ENCODE measurements at places on chromosomes 3 and 15.

GRCh38 chr15:39747326-39747725 lies 35.3 kb downstream of the FSIP1 start:
- DNase-seq = no peak

- no peak for DNase-seq
These were observed 68.6 kb downstream of the ZNF621 start for GRCh38 chr3:40593351-40593750.

DNA sequence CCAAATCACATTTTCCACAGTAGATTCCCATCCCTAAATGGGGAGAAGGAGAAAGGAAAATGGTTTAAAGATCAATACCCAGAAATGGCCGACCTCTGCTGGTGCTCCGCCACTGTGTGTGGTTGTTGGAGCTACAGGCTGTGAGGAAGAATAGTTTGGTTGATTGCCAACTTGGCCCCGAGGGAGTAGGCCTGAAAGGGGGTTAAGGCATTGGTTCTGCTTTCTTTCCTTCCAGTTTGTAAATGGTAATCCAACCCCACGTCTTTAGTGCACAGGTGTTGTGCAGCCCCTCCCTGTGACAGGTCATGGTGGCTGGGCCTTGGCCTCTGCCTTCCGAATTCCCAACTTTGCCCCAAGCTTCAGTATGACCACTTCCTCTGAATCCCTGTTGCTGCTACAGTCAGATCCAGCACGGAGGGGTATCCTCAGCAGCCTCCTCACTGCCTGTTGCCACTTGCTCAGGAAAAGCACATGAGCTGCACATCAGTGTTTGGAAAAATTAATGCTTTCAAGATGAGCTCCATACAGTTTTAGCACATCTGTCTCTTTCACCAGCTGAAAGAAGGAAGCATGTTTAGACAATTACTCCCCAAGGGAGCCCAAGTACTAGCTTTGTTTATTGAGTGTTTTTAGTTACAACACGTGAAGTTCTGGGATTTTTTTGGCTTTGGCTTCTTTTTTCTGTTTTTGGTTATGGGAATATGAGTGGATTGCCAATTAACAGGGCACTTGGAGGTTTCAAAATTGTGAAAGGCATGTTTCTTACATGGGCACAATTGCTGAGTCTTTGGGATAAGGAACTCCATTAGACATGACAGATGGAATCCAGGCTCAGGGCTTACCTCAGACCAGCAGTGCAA lies 92.3 kb upstream of the ROPN1 start:
- DNase-seq = no peak

- no peak for DNase-seq
These were observed 184.1 kb downstream of the ZIC4 start for GRCh38 chr3:147222291-147222690.

- no peak for DNase-seq
These were observed 803 bp upstream of the B3GNT5 start for GRCh38 chr3:183252118-183252782.

DNA sequence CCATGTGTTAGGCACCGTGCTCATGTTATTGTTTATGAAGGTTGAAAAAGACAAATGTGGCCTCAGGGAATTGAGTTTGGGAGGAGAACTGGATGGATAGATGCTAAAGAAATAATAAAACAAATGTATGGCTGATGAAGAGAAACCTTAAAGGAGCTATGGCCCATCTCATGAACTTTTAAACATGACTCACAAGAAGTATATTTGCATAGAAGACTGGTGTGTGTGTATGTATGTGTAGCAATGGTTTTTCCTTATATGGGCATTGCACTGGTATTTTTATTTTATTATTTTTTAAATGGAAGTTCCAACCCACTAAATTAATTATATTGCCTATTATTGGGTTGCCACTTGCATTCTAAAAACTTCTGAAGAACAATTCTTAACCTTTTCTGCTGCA lies 31.1 kb downstream of the CACNA2D3 start:
- DNase-seq = no peak

DNA sequence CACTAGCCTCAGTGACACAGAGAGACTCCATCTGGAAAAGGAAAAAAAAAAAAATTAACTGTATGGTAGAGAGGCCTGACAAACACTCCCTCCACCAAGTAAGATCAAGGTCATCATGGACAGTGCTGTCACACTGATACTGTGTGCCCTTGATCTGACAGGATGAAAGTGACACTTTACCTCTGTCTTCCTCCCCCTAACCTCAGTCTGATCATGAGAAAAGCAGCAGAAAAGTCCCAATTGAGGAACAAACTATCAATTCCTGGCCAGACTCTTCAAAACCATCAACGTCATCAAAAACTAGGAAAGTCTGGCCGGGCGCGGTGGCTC lies 26.7 kb downstream of the PGPEP1L start:
- no peak for DNase-seq

GRCh38 chr15:68791431-68792283 lies 29.0 kb downstream of the ANP32A start:
- peak; percentile 33 for DNase-seq

- no peak for DNase-seq
These were observed 49.2 kb downstream of the CYFIP1 start for GRCh38 chr15:22930782-22931484.

- no peak for DNase-seq
These were observed 42.3 kb downstream of the NEK10 start for GRCh38 chr3:27326629-27327545.

- DNase-seq = peak; percentile 58
These were observed 697 bp upstream of the TRIM69 start for GRCh38 chr15:44735482-44736180.

- no peak for DNase-seq
These were observed 76.2 kb downstream of the CACNA2D3 start for GRCh38 chr3:54198556-54198955.

DNA sequence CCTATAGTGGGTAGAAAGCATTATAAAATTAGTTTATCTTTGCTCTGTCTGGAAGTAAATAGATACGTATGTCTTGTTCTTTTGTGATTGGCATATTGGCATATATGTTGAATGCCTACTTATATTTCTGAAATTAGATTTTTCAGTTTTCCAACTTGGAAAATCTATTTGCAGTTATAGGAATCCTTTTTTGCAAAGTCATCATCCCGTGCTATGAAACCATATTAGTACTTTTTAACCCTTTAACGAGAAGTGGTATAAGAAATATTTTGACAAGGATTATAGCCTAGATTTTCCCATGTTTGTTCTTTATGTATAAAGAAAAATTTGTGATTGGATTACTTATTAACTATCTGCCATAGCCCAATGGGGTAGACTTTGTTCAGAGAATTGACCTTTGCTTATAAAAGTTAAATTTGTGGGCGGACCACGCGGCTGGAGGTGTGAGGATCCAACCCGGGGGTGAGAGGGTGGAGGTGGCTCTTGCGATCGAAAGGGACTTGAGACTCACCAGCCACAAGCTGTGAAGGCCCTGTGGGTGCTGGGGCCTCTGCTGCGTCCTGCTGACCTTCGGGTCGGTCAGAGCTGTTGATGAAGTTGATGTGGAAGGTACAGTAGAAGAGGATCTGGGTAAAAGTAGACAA lies 5.9 kb downstream of the LRRC28 start:
- no peak for DNase-seq

- no peak for DNase-seq
These were observed 41.6 kb downstream of the POLG start for GRCh38 chr15:89293012-89293411.

GRCh38 chr3:243356-243725 lies 46.8 kb downstream of the CHL1 start:
- no peak for DNase-seq

DNA sequence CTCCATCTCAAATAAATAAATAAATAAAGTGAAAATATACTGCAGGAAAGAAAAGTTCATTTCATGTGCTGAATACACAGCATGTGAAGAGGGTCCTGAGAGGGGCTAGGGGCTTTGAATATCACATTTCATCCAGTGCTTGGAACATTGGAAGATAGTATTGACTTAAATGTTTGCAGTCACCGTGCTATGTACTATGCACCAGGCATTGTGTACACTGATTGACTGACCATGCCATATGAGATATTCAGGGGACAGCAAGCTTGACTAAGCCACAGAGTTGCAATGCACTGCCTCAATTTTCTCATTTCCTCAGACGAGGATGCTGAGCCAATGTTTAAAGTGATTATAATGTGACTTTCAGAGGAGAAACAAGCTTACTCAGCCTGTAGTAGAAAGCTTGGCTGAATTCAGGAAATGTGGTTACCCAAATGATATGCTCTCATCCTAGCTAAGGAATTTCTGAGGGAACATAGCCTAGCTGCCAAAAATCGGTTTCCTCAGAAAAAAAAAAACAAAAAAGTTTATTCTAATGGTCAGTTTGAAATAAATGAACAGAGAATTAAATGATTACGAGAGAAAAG lies 557.9 kb downstream of the FGF12 start:
- DNase-seq = no peak

- DNase-seq = no peak
These were observed 21.4 kb upstream of the SNX22 start for GRCh38 chr15:64130159-64130558.

- DNase-seq = no peak
These were observed 289.7 kb upstream of the MCTP2 start for GRCh38 chr15:93941697-93942096.

- no peak for DNase-seq
These were observed 9.4 kb upstream of the SEMA3B start for GRCh38 chr3:50259432-50260026.

DNA sequence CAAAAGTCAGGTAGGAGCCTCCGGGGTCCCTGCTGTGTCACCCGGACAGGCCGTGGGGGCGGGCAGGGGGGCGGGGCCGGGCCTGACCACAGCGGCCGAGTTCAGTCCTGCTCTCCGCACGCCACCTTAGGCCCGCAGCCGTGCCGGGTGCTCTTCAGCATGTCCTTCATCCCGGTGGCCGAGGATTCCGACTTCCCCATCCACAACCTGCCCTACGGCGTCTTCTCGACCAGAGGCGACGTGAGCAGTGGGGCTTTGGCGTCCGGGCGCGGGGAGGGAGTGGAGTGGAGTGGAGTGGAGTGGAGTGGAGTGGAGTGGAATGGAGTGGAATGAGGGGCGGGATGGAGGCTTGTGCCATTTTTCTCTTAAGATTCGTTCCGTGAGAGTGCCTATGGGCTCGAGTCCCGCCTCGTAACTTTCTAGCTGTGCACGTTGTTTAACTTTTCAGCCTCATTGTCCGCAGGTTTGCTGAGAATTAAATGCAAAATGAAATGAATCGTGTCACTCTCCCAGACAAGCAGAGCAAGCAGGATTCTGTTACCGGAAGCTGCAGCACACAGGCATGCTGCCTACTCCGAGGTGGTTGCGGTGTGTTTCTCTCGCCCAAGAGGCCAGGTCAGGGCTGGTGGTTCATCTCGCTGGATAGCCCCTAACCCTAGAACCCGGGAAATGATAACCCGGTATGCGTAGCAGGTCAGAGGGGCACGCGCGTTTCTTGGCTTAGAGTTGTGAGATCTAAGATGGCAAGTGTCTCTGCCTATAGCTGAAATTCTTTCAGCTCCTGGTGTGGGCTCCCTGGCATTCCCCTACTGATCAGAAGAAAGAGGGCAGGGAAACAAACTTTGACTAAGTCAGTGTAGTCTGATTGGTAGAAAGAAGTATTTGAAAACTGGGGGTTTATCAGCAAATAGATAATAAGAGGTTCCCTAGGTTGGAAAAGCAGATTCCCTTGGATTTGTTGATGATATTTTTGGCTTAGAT lies at the start of gene FAH:
Gene FAH (plus strand): TSS at position 104 of the 981 bp plus-strand sequence. CDS start 56 bp downstream, at position 160.
- DNase-seq = peak; percentile 61

GRCh38 chr3:127366383-127366782 lies 78.5 kb upstream of the PRR20G start:
- no peak for DNase-seq

DNA sequence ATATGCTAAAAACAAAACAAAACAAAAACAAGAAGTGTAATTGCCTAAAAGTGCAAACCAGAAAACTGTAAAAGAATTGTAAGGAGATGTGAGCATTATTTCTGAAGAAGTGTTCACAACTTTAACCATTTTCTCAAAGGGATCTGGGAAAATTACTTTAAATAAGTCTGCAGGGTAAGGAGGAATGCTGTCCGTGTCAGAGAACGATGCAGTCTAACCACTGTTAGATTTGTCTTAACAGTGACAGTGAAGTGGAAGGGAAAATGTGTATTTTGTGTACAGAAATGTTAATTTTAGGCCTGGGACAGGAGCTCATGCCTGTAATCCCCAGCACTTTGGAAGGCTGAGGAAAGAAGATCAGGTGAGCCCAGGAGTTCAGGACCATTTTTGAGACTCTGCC lies 95.7 kb downstream of the DLG1 start:
- no peak for DNase-seq
